BJ (cell line): ENCODE measurements at places on chromosomes 3 and 15.

DNA sequence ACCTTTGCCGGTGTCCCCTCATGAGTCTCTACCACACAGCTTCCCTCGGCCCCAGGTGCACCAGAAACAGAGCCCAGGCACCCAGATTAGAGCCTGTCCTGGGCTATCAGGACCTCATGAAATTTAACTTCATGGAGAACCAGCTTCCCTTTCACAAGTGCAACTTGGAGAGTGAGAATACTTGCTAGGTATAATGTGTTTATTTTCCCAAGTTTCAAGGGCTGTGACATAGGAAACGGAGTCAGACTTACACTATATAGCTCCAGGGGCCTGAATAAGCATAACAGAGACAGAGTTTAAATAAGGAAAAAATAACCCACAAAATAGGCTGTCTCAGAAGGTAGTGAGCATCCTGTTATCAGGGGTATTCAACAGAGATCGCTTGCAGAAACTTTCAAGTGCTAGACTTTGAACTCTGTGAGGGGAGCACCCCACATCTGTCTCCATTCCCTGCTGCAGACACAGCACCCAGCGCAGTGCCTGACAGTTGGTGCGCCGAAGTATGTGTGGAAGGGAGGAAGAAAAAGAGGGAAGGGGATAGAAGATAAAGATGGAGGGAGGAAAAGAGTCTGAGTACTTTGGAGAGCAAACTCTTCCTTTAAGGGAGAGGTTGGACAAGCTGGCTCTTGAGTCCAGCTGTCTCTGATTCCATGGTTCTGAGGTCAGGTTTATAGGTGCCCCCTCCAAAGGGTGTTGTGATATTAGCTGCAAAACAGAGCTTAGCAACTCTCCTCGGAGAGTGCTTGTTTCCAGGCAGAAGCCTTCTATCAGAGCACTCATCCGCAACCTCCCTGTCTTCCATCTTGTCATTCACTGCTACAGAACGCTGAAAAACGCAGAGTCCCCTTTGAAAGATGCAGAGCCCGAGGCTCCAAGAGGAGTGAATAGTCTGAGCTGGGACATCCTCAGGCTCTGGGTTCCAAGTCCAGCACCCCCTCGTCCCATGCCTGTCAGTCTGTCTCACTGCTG, 84.8 kb downstream of the CPN2 start:
- DNase-seq, result no peak

- DNase-seq, result no peak
These were observed 76.6 kb upstream of the CFAP20DC start for GRCh38 chr3:59126446-59126845.

- DNase-seq, result no peak
These were observed 337.6 kb downstream of the EFHB start for GRCh38 chr3:19596408-19596807.

GRCh38 chr3:57043518-57043917, 16.9 kb upstream of the SPATA12 start:
- DNase-seq, result no peak

- DNase-seq, result no peak
These were observed 75.6 kb downstream of the TUSC7 start for GRCh38 chr3:116785226-116785625.

DNA sequence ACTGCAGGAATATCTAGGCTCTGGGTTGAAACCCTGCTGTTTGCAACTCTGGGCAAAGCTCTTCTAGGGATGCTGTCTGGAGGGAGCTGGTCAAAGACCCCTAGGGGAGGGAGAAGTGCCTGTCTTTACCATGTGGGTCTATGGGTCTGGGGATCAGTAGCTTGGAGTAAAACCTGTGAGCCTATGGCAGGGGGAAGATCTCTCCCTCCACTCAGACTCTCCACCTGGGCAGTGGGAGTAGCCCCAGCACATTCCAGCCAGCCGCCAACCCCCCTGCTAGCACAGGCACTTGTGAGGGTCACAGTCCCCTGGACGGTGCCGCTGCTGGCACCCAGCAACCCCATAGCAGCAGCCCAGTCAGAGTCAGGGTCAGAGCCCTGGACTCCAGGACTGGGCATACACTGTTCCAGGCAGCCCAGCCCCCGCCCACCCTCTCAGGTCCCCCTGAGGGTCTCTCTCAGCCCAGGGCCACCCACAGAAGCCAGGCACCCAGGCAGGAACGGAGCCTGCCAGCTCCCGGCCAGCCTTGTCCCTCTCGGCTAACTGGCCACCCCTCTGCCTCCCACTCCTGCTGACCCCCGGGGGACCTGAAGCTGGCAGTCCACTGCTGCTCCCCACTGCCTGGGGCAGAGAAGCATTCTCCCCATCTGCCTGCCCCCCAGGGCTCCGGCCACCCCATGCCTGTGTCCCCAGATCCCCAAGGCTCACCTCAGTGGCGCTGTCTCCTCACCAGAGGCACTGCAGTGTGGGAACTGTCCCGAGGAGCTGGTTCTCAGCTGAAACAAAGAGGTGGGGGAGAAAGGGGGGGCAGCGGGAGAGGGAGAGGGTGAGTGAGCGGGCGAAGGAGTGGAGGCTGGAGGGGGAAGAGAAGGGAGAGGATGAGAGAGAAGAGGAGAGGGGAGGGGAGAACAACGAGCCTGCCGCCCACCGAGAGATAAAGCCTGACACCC, 10.8 kb downstream of the GLYCTK start:
- DNase-seq, result no peak

DNA sequence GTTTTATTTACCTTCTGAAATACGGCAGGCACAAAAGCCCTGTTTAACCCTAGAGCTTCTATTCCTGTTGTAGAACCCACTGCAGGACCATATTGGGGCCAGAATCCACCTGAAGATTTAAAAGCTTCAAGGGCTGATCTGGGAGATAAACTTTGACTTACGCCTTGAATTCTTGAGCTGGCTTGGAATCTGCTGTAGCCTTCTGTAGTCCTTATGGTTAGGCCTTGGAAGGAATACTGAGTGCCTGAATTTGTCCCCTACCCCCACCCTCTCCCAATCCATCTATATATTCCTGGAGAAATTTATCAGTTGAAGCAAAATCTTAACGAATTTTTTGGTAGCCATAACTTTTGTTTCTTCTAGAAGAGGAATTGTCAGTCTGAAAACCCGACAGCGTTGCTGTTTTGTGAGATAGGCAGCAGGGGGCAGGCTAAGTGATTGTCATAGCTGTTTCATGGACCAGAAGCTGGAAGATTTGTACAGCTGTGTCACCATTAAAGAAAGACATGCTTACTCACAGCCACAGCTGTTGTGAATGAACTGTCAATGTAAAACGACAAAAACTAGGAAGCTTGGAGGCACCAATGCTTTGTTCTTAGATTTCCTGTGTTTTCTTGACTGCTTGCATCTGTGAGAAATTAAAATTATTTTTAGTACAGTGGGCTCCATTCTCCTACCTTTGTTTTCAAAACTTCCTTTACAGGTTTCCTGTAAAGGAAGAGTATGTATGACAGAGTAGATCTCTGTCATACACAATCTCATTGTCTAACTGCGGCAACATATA, 12.8 kb downstream of the LXN start:
- DNase-seq, result no peak

DNA sequence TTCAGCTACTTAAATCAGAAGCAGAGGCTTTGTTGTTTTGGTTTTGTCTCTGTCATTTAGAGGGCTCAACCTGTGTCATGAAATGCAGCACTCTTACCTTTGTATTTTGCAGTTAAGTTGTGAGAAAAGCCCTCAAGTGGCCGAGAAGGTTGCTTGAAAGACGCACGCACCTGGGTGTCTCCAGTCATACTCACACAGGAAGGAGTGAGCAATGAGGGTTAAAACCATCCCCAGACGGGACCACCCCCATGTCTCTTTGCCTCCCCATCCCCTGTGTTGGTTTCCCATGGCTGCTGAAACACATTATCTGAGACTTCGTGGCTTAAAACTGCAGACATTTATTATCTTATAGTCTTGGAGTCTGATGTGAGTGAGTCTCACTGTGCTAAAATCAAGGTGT, 376.1 kb upstream of the CFAP20DC start:
- DNase-seq, result no peak

GRCh38 chr15:89023311-89023961, 64.8 kb upstream of the ABHD2 start:
- no peak for DNase-seq

- DNase-seq, result no peak
These were observed 92.6 kb upstream of the VGLL4 start for GRCh38 chr3:11736136-11736833.

DNA sequence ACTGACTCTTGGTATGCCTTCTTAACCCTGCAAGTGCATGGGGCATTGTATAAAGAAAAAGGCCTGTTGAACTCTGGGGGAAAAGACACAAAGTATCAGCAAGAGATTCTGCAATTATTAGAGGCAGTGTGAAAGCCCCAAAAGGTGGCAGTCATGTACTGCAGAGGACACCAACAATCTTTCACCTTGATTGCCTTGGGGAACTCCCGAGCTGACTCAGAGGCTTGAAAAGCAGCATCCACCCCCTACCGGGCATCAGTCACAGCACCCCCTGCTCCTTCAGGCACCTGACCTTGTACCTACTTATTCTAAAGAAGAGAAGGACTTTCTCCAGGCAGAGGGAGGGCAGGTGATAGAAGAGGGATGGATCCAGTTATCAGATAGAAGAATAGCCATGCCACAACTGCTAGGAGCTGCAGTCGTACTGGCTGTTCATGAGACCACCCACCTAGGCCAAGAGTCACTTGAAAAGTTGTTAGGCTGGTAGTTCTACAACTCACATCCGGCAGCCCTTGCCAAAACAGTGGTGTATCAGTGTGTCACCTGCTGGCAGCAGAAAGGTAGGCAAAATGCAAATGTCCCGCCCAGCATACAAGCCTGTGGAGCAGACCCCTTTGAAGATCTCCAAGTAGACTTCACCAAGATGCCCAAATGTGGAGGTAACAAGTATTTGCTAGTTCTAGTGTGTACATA, 241.6 kb upstream of the CNTN6 start:
- no peak for DNase-seq

DNA sequence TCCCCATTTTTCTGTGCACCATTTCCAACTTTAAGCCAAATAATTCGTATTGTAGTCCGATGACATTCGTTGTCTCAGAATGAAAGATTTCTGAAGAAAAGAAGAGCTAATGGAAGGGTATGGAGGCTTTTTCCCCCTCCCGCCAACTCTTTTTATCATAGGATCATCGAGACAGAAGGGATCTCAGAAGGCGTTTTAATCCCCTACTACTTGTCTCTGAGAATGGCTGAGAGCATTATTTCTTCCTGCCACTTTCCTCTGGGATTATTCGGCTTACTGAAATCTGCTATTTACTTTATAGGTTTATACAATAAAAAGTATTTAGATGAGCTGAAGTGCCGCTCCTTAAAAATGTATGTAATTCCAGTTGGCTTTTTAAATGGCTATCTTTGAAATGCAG, 789.8 kb downstream of the EDEM1 start:
- DNase-seq, result no peak

- DNase-seq, result no peak
These were observed 50.6 kb downstream of the CMSS1 start for GRCh38 chr3:99868311-99868646.

DNA sequence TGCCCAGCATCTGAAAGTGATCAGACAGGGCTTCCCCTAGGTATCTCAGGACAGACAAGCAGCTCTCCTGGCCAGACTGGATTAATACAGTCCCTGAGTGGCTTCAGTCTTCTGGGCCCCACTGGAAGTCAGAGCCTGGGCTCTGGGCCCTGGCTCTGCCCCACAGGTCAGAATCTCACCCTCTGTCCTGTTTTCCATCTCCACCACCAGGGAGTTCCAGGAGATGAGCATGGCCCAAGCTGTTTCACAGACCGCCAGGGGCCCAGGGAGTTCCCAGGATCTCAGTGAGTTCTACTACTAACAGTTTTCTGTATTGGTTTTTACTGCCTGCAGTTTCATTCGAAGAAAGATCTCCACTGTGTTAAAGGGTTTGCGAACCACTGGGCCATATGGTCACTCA, 131.5 kb downstream of the MEX3B start:
- DNase-seq, result no peak

DNA sequence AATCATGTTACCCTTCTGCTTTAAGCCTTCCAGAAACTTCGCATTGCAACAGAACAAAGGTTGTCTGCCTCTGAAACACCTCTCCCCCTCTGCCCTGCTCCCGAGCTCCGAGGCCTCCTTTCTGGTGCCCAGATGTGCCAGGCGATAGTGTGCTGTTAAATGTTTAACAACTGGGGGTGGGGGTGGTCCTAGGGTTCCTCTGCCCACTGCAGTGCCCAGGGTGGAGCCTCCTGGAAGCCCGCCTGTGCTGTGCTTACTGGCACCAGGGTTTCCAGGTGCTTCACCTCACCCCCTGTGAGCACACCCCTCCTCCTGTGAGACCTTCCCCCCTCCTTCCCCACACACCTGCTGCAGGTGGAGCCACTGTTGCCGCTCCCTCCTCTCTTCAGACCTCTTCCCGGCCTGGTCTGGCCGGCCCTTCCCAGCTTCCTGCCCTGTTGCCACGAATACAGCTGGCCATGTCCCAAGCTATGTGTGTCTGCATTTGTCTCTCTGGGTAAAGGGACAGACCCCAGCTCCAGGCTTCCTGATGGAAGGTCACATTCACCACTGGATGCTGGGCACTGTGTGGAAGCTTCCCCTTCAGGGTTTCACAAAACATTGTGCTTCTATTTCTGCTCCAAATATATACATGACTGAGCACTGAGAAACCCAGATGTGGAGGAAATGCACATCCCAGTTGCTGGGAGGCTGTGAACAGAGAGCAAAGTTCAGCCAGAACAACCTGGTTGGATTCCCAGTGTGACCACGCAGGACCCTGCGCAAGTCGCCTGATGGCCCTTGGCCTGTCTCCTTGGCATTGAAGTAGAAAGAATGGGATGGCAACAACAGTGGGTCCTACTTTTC, 37.2 kb downstream of the MGLL start:
- DNase-seq, result no peak

DNA sequence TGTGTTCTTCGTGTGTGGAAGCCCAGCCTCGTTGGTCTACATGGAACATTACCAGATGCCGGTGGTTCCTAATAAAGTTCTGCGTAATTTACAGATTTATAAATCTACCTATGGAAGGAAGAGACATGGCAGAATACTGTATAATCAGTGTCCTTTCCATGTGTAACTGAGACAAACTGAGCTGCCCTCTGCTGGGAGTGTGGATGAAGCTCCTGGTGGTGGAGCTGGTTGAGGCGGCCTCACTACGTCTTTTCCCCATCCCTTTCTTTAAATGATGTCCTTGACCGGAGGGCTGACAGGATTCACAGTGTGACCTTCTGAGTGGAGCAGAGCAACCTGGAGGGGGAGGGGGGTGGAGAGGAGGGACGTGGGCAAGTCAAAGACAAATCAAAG, 267.0 kb upstream of the CHRM5 start:
- DNase-seq, result no peak

- no peak for DNase-seq
These were observed 56.1 kb upstream of the RAD18 start for GRCh38 chr3:9019259-9019961.

GRCh38 chr15:60390871-60391501, 6.8 kb downstream of the ANXA2 start:
- no peak for DNase-seq

GRCh38 chr3:116288485-116288884, 156.8 kb downstream of the LSAMP start:
- no peak for DNase-seq
